SJSA1 (cell line): ENCODE measurements at places on chromosomes 1 and 21.

GRCh38 chr1:15706751-15707150, 22.6 kb downstream of the PLEKHM2 start:
- no peak for DNase-seq

DNA sequence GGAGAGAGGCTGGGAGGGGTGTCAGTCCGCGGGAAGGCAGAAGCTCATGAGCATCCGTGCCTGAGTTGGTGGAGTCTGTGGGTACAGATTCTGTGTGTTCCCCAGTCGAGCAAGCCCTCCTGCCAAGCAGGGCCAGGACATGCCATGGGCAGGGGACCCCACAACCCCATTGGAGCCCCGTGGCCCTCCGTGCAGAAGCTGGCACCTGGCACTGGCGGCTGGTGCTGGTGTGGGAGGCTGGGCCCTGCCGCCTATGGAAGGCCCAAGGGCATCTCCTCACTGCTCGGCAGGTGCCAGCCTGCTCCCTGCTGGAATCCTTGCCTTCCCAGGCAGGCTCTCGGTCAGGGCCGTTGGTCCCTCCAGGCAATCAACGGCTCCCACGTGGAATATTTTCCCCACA, 73.7 kb downstream of the UBE2T start:
- DNase-seq, result no peak

- peak; percentile 28 for DNase-seq
These were observed 29.9 kb upstream of the SAMD13 start for GRCh38 chr1:84271441-84272151.

DNA sequence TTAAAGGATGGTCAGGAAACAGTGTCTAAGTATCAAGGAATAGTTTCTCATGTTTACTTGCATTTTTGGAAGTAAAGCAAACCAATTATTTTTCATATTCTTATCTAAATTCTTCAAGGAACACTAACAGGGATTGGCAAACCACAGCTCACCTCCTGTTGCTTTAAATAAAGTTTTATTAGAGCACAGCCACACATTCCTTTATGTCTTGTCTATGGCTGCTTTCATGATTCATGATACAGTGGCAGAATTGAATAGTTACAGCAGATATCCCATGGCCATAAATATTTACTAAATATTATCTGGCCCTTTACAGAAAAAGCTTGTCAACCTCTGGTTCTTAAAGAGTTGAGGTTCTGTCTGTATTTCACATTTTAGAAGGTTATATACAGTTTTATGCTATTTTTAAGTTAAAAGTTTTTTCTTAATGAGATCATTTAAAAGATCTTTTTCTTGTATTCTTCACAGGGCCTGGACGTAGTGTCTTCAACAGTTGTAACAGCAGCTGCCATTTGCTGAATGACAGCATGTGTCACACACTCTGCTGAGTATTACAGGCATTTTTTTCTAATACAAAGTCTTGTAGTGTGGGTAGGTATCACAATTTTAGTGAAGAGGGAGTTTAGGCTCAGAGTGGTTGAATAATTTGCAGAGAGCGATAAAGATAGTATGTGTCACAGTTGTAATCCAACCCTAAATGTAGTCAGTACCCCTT, 2.6 kb downstream of the ZNF691 start:
- DNase-seq, result no peak

DNA sequence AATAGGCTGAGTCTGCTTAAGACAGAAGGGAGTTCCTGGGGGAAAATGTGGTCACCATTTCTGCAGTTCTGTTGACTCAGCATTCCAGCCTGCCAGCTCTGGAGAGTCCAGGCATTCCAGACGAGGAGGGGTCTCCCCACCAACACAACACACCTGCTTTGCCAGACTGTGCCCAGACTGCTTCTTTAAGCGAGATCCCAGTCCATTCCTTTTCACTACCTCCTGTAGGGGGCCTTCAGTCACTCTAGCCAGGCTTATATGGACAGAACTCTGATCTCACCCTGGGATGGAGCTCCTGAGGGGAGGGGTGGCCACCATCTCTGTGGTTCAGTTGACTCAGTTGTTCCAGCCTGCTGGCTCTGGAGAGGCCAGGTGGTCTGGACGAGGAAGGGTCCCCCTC, 48.5 kb downstream of the UBE2U start:
- no peak for DNase-seq

GRCh38 chr1:171160211-171160610, 24.9 kb upstream of the FMO2 start:
- no peak for DNase-seq

DNA sequence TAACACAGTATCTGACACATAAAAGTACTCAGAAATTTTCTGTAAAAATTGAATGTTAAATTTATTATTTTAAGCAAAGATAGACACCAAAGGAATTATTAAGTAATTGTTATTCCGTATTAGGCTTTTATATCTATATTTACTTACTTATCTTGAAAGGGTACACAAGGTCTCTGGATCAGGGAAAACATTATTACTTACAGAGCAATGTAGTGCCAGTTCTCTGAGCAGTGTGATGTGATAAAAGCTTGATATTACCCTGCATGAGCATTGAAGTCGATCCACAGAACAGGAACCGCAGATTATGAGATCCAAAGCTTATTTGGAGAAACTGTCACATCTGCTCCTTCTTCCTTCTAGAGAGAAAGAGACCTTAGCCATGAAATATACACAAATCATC, 637.9 kb upstream of the RGS18 start:
- DNase-seq, result no peak

DNA sequence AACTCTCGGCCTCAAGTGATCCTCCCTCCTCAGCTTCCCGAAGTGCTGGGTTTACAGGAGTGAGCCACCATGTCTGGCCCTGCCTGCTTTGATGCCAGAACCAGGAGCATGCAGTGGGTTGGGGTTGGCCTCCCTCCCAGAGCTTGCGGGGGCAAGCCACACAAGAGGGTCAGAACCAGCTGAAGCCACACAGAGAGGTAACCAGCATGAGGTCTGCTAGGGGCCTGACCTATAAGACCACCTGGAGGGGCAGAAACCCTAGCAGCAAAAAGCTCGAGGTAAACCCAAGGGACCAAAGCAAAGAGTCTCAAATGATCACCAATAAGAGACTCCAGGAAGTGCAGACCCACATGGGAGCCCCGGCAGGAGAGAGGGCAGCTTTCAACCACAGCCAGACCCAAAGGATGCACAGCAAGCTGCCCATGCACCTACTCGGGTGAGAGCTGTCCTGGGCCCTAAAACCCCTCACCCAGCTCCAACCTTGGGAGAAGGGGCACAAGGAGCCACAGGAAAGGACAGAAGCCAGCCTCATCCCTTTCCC, 81.2 kb downstream of the TOMM20 start:
- no peak for DNase-seq

DNA sequence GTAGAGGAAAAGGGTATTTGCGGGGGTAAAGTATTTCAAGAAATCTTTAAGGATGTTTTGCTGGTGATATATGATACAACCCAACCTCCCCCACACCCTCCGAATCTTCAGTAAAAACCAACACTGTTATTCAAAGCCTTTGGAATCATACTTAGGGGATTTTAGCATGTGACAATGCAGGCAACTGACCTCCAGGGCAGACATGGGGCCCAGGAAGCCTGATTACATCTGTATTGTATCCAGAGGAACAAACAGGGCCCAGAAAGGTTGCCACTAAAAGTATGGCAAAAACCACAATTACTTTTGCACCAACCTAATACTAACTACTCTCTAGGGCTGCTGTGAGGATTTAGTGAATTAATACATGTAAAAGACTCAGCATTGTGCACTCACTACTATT, 43.9 kb upstream of the CNN3 start:
- DNase-seq, result peak; percentile 55

GRCh38 chr1:43293896-43294760, 6.7 kb upstream of the TIE1 start:
- DNase-seq, result no peak

DNA sequence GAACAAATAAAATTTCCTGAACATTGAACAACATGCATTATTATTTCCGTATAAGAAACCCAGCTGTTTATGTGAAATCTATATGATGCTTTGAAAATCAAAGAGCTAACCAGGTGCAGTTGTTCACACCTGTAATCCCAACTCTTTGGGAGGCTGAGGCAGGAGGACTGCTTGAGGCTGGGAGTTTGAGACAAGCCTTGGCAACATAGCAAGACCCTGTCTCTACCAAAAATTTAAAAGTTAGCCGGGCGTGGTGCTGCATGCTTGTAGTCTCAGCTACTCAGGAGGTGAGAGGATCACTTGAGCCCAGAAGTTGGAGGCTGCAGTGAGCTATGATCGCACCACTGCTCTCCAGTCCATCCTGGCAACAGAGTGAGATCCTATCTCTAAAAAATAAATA, 4.8 kb upstream of the ZNF281 start:
- DNase-seq, result no peak

GRCh38 chr1:243784506-243784905, 65.5 kb downstream of the AKT3 start:
- no peak for DNase-seq

- DNase-seq, result peak; percentile 36
These were observed at the start of gene KRTAP10-6 for GRCh38 chr21:44592446-44593311. TSS of gene KRTAP10-6 (minus strand) at chr21:44592505. CDS start at chr21:44592484, 21 bp downstream.

- DNase-seq, result no peak
These were observed 7.8 kb upstream of the MMEL1 start for GRCh38 chr1:2640626-2641025.

DNA sequence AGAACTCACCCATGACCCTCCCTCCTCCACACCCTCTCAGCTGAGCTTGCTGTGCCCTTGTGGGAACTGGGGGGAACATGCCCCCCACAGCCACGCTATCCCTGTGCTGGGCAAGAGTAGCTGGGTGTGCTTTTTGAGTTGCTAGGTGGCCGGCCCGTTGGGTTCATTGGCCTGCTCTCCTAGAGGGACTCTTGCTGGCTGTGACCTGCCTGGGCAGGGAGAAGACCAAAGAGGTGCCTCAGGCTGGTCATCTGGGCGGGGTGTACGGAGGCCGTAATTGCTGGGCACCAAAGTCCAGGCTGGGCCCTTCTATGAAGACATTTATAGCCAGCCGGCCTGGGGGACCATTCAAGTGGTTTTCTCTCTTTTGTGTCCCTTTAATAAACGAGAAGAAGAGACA, 138.3 kb upstream of the ZBTB40 start:
- DNase-seq, result no peak

GRCh38 chr1:111743679-111744101, 4.5 kb upstream of the INKA2 start:
- peak; percentile 62 for DNase-seq
